ENCODE measurements at places on chromosomes 12 and 14. TPM values are rescaled to one million over a fixed set of nuclear protein-coding genes. Genes with fewer than 3 reads are reported as not detected.

GRCh38 chr12:52037248-52037861 lies 13.9 kb upstream of the NR4A1 start:
- no peaks in the 10 kb centered on the region for H3K36me3 ChIP-seq
- H3K4me1 ChIP-seq = peaks cover 29% of the 10 kb centered on the region
- H3K4me3 ChIP-seq = peak overlapping the region; percentile 48
- no peak overlapping the region for H3K27ac ChIP-seq
- peaks cover 10% of the 10 kb centered on the region for H3K27me3 ChIP-seq

DNA sequence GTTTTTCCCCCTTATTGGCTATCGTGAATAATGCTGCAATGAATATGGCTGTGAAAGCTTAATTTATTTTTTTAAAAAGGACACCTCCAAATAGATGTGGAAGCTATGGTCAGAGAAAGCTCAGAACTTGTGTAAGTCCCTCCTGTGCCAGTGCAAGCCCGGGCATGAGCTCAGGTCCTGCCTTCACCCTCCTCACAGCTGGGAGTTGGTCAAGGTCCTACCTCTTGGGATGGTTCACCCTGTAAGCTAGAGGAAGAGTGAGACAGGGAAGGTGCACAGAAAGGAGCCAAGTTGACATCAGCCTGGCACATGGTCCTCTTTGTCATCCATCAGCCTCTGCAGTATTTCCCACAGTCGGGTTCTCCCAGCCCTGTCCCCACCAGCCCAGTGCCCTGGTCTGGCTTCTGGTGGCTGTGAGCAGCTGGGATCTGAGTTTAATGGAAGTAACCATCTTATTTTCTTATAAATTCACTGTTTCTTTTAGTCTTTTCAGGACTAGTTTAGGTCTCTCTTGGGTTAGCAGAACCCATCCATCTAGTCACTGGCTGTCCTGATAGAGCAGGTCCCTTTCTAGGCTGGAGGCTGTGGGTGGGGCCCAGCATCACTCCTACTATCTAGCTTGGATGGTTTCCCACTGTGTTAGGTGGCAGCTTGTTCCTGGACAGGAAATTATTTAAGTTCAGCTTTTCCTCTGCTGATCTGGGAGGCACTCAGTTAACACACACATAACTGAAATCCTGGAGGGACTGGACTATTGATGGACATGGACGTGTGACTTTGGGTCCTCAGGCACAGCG lies 11.8 kb upstream of the PLEKHG3 start:
- no peak overlapping the region for H3K4me3 ChIP-seq
- H3K4me1 ChIP-seq = peaks cover 8% of the 10 kb centered on the region
- H3K27me3 ChIP-seq = peaks cover 57% of the 10 kb centered on the region
- no peaks in the 10 kb centered on the region for H3K36me3 ChIP-seq
- H3K27ac ChIP-seq = no peak overlapping the region

Gene LAG3
- 52.1 TPM for total RNA-seq

DNA sequence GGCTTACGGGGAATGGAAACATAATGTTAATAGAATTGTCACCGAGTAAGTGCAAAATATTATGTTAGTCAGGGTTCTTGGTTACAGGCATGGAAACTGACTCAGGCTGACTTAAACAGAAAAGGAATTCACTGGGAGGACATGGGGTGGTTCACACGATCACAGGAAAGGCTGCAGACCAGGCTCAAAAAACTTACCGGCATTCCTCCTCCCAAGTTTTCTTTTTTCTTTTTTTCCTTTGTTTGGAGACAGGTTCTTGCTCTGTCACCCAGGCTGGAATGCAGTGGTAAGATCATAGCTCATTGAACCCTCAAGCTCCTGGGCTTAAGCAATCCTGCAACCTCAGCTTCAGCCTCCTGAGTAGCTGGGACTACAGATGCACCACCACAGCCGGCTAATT lies 11.9 kb upstream of the UBE2N start:
- peaks cover 8% of the 10 kb centered on the region for H3K27me3 ChIP-seq
- no peak overlapping the region for H3K4me3 ChIP-seq
- DNase-seq = no peak
- peaks cover 6% of the 10 kb centered on the region for H3K4me1 ChIP-seq
- no peaks in the 10 kb centered on the region for H3K36me3 ChIP-seq
- no peak overlapping the region for H3K27ac ChIP-seq

DNA sequence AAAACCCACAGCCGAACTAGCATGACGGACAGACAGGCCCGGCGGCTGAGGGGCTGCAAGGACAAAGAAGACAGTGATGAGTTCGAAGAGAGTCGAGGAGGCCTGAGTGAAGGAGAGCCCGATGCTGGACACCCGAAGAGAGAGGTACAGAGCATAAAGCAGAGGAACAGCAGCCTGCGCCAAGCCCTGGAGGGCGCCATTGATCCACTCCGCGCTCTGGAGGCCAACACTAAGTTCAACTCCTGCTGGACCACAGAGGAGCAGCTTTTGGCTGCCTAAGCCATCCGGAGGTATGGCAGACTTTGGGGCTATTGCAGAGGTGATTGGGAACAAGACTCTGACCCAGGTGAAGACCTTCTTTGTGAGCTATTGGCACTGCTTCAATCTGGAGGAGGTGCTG lies 7.8 kb upstream of the PLXNC1 start:
- no peak overlapping the region for H3K4me3 ChIP-seq
- H3K27ac ChIP-seq = no peak overlapping the region
- H3K4me1 ChIP-seq = peaks cover 6% of the 10 kb centered on the region
- H3K27me3 ChIP-seq = peaks cover 23% of the 10 kb centered on the region
- DNase-seq = peak; percentile 65

Gene SERPINA12
- total RNA-seq = not detected

Measured in activated naive CD8-positive, alpha-beta T cell treated with anti-CD3 and anti-CD28 coated beads, Interleukin-2, amount 10 ng/mL, durations not matched to agents 7 days and 5 days (primary cell).